ENCODE measurements at places on chromosomes 11 and 22. TPM values are rescaled to one million over a fixed set of nuclear protein-coding genes. Genes with fewer than 3 reads are reported as not detected.
A peak's percentile ranks its signal among the peaks of the same experiment; 100 is the strongest.

The MPPED1 gene
- not detected for total RNA-seq

The OR2AG2 gene
- not detected for total RNA-seq

The ART1 gene
- total RNA-seq, result 1.9 TPM

The MUC5AC gene
- total RNA-seq, result 1.0 TPM

The C1QTNF6 gene
- 8.4 TPM for total RNA-seq

The MMP27 gene
- total RNA-seq, result not detected

The RASGRP2 gene
- total RNA-seq, result 20.5 TPM

DNA sequence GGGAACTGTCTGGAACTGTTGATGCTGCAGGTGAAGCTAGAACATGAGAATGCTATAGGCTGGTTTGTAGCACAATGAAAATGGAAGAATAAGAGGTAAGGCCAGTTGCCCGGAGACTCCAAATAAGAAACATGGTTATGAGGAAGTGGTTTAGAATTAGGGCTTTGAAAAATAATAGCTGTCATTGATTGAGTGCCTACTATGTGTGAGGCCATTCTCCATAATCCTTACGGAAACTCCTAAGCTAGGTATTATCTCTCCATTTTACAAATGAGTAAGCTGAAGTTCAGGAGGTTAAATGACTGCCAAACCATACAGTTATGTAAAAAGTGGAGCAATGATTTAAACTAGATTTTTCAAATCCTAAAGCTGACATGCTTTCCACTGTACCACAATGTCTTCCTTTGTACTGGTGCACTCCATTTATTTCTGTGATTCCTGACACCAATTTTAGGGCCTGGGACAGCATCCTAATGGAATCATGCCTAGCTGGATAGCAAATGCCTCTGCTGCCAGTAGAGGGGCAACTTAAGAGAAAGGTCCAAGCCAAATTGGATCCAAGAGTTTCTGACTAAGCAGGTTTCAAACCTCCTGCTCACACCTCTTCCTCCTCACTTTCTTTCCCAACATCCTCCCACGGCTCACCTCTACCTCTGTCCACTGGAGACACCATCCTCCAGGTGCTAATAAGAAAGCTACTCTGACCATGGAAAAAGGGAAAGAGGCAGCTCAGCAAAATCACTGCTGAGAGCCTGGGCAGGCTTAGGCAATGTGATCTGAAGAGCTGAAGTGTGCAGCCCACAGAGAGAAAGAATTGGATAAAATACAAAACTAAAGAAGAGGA, 46.9 kb upstream of the PICALM start:
- no peaks in the 10 kb centered on the region for H3K4me1 ChIP-seq
- H3K27me3 ChIP-seq, result no peaks in the 10 kb centered on the region
- no peak overlapping the region for H3K4me3 ChIP-seq
- no peak for DNase-seq

- peak overlapping the region; percentile 67 for H3K4me3 ChIP-seq
- H3K36me3 ChIP-seq, result no peaks in the 10 kb centered on the region
- DNase-seq, result no peak
- H3K27me3 ChIP-seq, result no peaks in the 10 kb centered on the region
These were observed 789 bp upstream of the FAM111A start for GRCh38 chr11:59141673-59142460.

DNA sequence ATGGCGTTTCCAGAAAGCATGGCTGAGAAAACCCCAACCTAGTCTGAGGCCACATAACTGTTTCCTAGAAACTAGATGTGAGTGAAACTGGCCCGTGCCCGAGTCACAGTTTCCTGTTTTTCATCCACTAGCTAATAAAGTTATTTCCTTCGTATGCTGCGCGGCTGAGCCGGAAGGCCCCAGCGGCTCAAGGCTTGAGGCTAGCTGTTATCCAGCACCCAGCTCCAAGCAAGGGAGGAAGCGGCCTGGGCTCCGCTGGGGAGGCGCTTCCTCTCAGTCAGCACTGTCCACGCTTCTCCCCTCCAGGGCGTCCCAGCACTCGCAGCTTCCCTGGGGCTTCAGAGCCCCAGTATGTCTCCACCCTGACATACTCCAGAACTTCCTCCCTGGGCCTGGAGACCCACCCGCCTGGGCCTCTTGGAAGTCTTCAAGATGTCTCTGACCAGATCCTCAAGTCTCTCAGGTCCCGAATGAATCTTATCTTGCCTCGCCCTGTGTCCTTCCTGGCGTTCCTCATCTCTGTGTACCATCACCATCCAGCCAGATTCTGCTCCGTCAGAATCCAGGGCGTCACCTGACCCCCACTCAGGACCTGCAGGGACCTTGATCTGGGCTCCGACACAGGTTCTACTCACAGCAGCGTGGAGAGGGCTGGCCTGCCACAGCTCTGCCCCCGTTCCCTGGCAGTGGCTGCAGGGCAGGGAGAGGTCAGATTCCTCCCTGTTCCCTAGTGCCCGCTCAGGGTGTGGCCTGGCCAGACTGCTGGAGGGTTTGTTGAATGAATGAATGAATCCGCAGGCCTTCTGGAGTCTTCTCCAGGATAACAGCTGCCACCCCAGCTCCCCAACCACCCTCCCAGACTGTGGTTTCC, 81.9 kb downstream of the LRRC32 start:
- H3K4me1 ChIP-seq, result peaks cover 12% of the 10 kb centered on the region
- peak overlapping the region; percentile 88 for H3K27ac ChIP-seq
- H3K4me3 ChIP-seq, result no peak overlapping the region
- peak; percentile 80 for DNase-seq

DNA sequence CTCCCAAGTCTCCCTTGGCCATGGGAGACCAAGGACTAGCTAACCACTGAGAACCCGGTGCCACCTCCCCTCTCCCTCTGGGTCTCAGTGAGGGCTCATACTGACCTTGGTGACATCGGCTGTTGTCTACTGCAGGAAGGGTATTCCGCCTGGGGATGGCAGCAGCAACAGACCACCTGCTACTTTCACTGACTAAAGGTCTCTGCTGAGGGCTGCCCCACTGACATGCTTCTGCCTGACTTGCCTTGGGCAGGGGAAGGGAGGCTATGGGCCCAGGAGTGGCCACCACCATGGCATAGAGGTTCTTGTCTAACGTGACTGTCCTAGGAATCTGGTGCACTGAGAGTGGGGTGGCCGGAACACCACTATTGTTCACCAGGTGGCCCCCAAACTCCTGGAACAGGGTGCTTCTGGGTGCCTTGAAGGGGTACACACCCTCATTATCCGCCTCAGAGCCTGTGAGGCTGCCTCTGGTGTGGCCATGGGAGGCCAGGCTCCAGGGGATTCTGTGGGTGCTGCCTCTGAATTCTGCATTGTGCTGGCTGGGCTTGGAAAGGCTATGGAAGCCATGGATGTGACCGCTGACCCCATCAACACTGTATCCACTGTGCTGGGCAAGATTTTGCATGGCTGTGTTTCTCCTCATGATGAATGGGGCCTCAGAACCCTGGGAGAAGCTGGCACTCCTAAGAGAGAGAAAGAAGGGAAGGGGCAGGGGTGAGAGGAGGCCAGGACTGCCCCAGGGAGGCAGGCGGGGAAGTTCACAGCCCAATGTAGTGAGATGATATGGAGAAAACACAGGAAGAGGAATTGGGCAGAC, 38.3 kb downstream of the GAB4 start:
- DNase-seq, result no peak
- H3K27me3 ChIP-seq, result no peaks in the 10 kb centered on the region
- no peaks in the 10 kb centered on the region for H3K36me3 ChIP-seq
- H3K27ac ChIP-seq, result no peak overlapping the region
- no peaks in the 10 kb centered on the region for H3K4me1 ChIP-seq
- H3K4me3 ChIP-seq, result no peak overlapping the region

- H3K36me3 ChIP-seq, result no peaks in the 10 kb centered on the region
- no peak overlapping the region for H3K4me3 ChIP-seq
- DNase-seq, result no peak
- H3K27me3 ChIP-seq, result no peaks in the 10 kb centered on the region
- no peak overlapping the region for H3K27ac ChIP-seq
- no peaks in the 10 kb centered on the region for H3K4me1 ChIP-seq
These were observed 72.4 kb upstream of the CARD18 start for GRCh38 chr11:105211806-105212554.

GRCh38 chr11:111531687-111532364, 8.7 kb upstream of the LAYN start:
- H3K27me3 ChIP-seq, result no peaks in the 10 kb centered on the region
- H3K27ac ChIP-seq, result no peak overlapping the region
- H3K4me3 ChIP-seq, result no peak overlapping the region
- H3K36me3 ChIP-seq, result no peaks in the 10 kb centered on the region

DNA sequence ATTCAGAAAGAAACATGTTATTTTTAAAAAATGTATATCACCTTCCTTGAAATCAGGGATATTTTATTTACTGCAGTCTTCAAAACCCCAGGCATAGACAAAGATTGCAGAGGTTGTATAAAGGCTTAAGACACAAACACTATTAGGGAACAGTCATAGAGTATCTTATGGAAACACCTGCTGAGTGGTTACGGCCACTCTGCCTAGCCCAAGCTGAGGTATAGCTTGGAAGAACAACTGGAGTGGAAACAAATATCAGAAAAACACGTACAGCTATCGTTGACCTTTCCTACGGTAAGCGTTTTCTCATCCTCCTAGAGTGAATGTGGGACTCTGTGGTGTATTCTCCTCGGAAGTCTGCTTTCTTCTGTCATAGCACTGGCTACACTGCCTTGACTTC, 30.4 kb upstream of the LYVE1 start:
- no peaks in the 10 kb centered on the region for H3K27me3 ChIP-seq
- DNase-seq, result no peak
- no peak overlapping the region for H3K27ac ChIP-seq

DNA sequence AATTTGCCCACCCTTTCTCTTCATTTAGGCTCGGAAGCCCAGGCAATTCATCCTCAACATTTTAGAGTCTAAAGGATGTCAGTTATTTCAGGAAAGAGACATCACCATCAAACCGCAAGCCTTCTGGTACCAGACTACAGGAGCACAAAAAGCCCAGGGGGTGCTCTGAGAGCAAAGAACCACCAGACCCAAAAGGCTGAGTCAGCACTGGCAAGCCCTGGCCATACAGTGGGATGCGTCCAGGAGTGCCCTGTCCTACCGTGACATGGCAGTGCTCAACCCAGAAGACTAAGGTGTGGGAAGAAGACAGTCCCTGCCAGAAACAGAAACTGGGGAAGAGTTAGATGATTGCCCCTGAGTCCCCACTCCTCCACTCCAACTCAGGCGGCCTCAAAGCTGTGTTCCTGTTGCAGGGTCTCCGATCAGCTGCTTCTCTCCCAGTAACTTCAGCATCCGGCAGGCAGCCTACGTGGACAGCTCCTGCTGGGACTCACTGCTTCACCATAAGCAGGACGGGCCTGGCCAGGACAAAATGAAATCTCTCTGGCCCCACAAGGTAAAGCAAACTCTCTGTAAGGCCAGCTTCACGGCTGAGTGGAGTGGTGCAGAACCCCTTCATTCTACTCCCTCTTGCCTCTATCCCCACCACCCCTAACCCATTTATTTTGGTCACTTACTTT, 1.5 kb downstream of the PANX3 start:
- no peak overlapping the region for H3K27ac ChIP-seq
- H3K4me3 ChIP-seq, result no peak overlapping the region
- H3K27me3 ChIP-seq, result no peaks in the 10 kb centered on the region
- H3K36me3 ChIP-seq, result no peaks in the 10 kb centered on the region

DNA sequence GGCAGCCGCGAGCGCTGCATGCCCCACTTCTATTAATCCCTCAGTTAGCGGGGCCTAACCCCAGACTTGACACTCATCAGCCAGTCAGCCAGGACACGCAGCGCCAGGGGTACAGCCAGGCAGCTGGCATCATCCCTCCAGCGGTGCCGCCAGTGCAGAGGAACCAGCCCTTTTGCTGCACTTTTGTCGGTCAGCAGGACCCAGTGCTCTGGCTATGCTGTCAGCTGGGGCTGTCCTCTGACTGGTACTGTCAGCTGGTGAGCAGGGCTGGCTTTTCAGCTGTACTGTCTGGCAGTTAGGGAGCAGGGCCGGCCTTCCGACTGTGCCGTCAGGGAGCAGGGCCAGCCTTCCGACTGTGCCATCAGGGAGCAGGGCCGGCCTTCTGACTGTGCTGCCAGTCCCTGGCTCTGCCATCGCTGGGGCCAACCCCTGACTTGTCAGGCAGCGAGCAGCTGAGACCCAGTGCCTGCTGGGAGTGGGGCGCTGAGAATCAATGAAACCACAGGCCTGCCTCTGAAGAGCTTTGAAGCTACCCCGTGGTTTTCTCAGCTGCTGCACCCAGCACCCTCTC, 115.4 kb downstream of the KIAA1671 start:
- no peaks in the 10 kb centered on the region for H3K36me3 ChIP-seq
- peaks cover 11% of the 10 kb centered on the region for H3K4me1 ChIP-seq
- H3K27ac ChIP-seq, result peak overlapping the region; percentile 60

GRCh38 chr11:1776331-1776851, 12.7 kb upstream of the CTSD start:
- H3K27me3 ChIP-seq, result no peaks in the 10 kb centered on the region
- no peak overlapping the region for H3K4me3 ChIP-seq
- peaks cover 10% of the 10 kb centered on the region for H3K4me1 ChIP-seq
- H3K27ac ChIP-seq, result no peak overlapping the region
- H3K36me3 ChIP-seq, result no peaks in the 10 kb centered on the region

DNA sequence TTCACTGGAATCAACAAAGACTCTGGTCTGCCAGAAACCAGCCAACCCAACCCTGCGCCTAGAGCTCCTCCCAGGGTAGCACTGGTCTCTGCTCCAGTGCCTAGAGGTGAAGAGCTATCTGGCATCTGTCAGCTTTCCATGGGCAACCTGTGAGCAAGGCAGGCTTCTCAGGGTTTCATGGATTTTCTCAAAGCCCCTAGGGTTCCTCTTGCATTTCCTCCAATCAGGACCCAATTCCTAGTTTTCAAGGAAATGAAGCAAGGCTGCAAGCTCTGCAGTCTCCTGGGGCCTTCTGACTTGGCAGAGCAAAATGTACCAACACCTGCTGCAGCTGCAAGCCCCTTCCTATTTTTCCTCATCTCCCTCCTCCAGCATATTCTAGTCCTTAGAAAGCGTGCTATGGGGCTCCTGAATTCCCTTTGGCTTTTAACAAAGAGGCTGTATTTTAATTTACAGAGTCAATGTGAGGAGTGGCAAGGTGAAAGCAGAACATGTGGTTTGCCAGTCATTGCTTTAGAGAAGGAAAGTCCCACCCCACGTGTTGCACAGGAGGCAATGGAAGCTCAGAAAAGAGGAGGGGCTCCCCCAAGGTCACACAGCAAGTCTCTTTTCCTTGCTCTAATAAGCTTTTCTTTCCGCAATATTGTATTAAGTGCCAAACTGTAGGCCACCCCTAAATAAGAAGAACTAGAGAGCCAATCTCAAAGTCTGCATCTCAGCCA, 33.0 kb upstream of the RIC3 start:
- no peak overlapping the region for H3K4me3 ChIP-seq
- no peaks in the 10 kb centered on the region for H3K36me3 ChIP-seq
- no peaks in the 10 kb centered on the region for H3K27me3 ChIP-seq
- H3K4me1 ChIP-seq, result peaks cover 2% of the 10 kb centered on the region

GRCh38 chr22:50581950-50582492, 628 bp downstream of the CHKB start:
- no peaks in the 10 kb centered on the region for H3K27me3 ChIP-seq
- H3K4me1 ChIP-seq, result peaks cover 31% of the 10 kb centered on the region
- peak overlapping the region; percentile 99 for H3K27ac ChIP-seq
- peaks cover 15% of the 10 kb centered on the region for H3K36me3 ChIP-seq

- no peaks in the 10 kb centered on the region for H3K27me3 ChIP-seq
- no peak within 1 kb of the TSS for H3K4me3 ChIP-seq
- H3K4me1 ChIP-seq, result peaks cover 16% of the 10 kb centered on the region
- no peaks in the 10 kb centered on the region for H3K36me3 ChIP-seq
- peak within 1 kb of the TSS; percentile 43 for H3K27ac ChIP-seq
These were observed at the start of gene LARGE2 for GRCh38 chr11:45922425-45923082. TSS of gene LARGE2 (plus strand) at chr11:45922656. CDS start at chr11:45922883, 227 bp downstream.
